ENCODE measurements at places on chromosomes 11 and 22. TPM values are rescaled to one million over a fixed set of nuclear protein-coding genes. Genes with fewer than 3 reads are reported as not detected.

DNA sequence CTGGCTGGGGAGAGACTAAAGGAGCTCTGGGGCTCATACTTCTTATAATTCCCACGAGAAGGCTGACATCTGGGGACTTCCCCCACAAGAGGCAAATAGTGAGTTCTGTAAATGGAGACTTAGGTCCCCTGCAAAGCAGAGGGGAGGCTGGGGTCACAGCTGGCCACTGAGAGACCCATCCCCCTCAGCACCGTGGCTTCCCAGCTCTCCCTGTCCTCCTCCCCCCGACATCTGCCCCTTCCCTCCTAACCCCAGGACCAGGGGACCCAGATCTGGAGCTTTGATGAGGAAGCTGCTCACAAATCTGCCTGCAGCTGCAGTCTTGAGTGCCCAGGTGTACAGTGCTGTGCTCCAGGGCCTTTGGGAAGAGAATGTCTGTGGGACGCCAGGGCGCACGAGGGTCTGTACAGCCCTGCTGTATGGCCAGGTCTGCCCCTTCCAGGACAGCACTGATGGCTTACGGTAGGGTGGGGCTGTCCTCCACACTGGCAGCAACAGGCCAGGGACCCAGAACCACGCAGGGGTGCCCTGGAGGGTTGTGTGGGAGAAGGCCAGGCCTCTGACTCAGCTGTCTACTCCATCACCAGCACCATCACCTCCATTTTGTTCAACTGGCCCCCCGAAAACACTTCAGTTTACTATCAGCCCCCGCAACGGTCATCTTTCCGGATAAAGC is 1.1 kb downstream of the RGL4 start:
- no peak for DNase-seq

- no peak for DNase-seq
These were observed 43.9 kb upstream of the ANGPTL5 start for GRCh38 chr11:101960231-101960630.

DNA sequence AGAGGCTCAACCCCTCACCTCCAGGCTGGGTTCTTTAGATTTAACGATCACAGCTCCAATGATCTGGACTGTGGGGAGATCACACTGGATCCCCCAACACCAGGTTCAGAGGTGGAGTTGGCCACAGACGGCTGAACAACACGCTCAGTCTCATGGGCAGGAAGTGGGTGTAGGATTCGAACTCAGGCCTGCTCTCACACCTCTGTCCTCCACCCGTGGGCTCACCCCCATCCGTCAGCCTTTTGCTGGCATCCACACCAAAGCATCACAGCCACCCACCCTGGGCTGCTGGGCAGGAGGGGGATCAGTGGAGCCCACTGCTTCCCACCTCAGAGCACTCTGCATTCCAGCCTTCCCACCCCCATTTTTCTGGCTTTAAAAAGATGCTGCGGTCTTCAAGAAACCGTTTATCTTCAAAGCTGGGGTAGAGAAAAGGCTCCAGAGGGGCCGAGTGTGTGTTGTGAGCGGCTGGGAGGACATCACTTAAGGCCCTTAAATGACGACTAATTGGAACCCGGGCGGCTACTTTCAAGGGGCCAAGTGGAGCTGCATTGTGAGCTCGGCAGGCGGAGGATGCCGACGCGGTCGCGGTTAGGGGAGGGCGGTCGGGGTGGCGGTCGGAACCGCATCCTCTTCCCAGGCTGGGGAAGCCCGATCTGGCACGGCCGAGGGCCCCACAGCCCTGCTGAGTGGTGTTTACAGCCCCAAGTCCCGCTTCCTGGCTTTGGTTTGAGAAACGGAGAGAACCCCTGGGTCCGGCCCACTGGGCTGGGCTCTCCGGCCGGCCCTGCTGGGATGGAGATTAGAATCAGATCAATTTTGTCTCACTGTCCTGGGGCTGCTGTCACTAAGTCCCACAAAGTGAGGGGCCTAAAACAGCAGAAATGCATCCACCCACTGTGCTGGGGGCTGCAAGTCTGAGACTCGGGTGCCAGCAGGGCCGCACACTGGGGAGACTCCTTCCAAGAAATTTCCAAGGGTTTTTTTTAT is 15.9 kb upstream of the FGF3 start:
- no peak for DNase-seq

DNA sequence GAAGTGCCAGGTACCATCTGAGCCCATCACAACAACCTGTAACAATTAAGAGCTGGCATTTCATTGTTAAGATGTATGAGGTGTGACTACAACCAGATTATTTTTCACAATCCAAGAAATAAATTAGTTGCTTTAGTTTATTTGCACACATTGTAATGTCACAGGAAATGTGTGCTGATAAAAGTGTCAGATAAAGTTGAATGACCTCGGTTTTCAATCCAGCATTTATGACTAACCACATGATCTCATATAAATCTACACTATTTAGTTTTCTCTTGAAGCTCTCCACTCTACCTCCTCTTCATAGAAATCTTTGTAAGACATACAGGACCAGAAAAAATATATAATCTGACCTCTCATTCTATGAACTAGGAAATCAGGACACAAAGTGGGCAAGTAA is 166.2 kb downstream of the PGR start:
- no peak for DNase-seq

DNA sequence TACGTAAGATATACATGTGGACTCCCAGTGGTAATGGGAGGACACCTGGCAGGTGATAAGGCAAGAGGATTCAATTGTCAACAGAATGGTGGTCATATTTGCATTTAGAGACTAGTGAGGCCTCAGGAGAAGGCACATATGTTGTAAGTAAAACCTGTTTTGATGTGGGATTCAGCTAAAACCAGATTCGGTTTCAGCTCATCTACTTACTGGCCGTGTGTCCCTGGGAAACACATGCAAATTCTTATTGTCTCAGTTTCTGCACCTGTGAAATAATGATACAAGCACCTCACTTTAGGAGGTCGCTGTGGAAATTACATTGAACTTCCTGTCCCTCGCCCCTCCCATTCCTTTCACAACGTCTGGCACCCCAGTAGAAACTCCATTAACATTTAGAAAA is 78.9 kb upstream of the FIBIN start:
- no peak for DNase-seq

DNA sequence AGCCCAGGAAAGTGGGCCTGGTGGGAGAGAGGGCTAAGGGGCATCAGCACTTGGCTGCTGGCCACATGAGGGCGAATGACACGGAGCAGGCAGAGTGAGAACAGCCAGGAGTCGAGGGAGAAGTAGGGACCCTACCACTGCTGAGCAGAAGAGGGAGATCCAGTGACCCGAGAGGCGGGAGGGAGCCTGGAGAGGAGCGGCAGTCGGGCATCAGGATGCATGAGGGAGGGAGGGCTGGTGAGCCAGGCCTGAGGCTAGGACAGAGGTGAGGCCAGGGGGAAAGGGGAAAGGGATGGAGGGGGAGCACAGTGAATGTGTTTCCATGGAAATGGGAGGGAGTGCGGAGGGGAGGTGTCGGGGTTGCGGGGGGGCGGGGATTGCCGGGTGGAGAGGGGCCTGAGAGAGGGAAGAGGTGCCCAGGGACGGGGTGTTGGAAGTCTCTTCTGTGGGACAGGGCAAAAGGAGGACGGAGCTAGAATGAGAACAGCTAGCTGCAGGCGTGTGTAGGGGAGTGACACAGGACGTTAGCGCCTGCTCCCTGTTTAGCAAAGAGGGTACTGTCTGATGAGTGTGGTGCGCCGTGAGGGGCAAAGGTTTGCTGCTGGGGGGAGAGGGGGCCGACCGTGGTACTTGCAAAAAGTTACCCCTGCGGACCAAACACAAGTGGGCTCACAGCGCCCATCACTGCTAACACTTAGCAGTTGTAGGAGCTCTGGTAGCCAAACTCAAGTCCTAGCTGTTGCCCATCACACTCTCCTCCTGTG is 37.1 kb upstream of the WNT11 start:
- DNase-seq = no peak

- no peak for DNase-seq
These were observed 12.1 kb upstream of the OMP start for GRCh38 chr11:77090373-77091111.

DNA sequence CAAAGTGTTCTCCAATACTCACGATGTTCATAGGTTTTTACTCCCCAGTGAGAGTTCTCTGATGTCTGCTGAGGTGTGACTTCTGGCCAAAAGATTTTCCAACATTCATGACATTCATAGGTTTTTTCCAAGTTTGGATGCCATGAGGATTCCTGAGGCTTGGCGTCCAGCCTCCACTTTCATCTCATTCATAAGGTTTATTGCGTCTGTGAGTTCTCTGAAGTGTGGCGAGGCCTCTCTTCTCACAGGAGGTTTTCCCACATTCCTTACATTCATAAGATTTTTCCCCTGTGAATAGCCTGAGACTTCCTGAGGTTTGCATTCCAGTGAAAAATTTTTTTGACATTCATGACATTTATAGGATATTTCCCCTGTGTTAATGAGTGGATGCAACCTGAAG is 1014.1 kb downstream of the LRRC4C start:
- DNase-seq = no peak

GRCh38 chr11:67558084-67558772 is 25.4 kb upstream of the GSTP1 start:
- DNase-seq = no peak

DNA sequence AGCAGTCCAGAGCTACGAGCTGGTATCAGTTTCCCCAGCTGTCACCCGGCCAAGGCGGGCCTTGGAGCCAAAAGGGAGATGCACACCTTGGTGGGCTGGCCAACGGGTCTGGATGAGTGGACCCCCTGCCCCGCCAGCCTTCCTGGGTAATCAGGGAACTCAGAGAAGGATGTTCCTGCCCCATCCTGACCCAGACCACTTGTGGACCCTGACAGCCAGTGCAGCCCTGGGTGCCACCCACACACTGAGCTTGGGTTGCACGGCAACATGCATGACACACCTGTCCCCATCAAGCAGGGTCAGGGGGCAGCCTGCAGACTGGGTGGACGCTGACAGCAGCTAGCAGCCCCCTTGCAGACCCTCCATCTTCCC is 8.6 kb downstream of the SLC25A1 start:
- DNase-seq = no peak

- DNase-seq = no peak
These were observed 64.1 kb downstream of the KCNJ1 start for GRCh38 chr11:128803011-128803410.

- no peak for DNase-seq
These were observed 15.3 kb downstream of the CLPB start for GRCh38 chr11:72418834-72419560.

GRCh38 chr22:37627121-37627520 is 12.3 kb upstream of the SH3BP1 start:
- DNase-seq = no peak

DNA sequence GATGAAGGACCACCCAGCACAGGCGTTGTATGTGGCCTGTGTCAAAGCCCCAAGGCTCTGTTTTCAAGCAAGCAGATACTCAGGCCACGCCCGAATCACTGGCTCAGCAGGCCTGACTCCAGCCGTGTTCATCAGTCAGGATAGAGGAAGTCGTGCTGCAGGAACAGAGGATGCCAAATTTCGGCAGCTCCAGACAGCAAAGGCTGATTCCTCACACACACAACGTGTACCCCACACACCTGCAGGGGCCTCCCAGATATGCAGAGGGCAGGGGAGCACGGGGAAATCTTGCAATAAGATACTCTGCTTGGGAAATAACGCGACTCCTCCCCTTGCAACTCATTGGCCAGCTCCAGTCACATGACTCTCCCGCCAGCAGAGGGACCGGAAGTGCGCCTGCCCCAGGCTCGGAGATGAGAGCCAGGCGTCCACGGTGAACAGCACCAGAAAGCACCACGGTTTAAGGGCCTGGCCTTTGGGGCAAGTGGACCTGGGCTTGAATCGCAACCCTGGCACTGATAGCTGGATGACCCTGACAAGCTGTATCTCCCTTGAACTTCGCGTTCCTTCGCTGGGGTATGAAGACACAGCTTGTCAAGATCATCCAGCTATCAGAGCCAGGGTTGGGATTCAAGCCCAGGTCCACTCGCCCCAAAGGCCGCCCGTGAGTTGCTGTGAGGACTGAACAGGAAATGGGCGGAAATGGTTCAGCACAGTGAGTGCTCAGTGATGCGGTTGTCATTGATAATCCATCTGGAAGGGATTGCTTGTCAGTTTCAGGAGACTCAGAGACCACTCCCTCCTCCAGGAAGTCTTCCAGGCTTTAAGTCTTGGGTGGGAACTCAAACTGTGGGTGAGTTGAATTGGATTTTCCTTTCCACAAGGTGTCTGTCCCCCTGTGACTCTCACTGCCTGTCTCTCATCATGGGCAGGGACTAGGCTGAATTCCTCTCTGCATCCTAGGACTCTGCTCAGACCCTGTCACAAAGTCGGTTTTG is 88.5 kb downstream of the MYEOV start:
- DNase-seq = peak; percentile 44

- no peak for DNase-seq
These were observed 115.1 kb downstream of the ATXN10 start for GRCh38 chr22:45786726-45787125.

GRCh38 chr11:19890308-19890707 is 177.7 kb downstream of the NAV2 start:
- DNase-seq = no peak

DNA sequence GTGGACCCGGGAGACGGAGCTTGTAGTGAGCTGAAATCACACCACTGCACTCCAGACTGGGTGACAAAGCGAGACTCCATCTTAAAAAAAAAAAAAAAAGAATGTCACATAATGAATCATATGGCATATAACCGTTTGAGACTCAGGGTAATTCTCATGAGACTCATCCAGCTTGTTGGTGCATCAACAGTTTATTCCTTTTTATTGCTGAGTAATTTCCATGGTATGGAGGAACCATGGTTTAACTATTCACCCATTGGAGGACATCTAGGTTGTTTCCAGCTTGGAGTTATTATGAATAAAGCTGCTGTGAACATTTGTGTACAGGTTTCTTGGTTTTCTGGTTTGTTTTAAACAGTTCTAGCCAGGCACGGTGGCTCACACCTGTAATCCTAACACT is 25.3 kb downstream of the PPARA start:
- DNase-seq = no peak

GRCh38 chr11:8047382-8047781 is 33.6 kb upstream of the TUB start:
- no peak for DNase-seq

- no peak for DNase-seq
These were observed 14.1 kb downstream of the TSSC4 start for GRCh38 chr11:2414616-2415015.

GRCh38 chr11:9568161-9568853 is 5.2 kb upstream of the WEE1 start:
- DNase-seq = no peak

GRCh38 chr11:12862696-12863469 is 146.2 kb upstream of the RASSF10 start:
- DNase-seq = peak; percentile 61

The SLC22A12 gene
- not detected for total RNA-seq

The SHISA8 gene
- not detected for total RNA-seq

The MAJIN gene
- not detected for total RNA-seq

The ABCG4 gene
- total RNA-seq = 0.42 TPM

The XKR3 gene
- not detected for total RNA-seq

The APLP2 gene
- 318 TPM for total RNA-seq
